Dermis microvascular lymphatic vessel endothelial cell (primary cell): ENCODE measurements at places on chromosomes 5 and 9. TPM values are rescaled to one million over a fixed set of nuclear protein-coding genes. Genes with fewer than 3 reads are reported as not detected.
A peak's percentile ranks its signal among the peaks of the same experiment; 100 is the strongest.

Gene DDX4
- not detected in 2 replicates for total RNA-seq

Gene TAF11L14
- total RNA-seq = not detected in 2 replicates

Gene SEMA4D
- 2.3 and 4.9 TPM in 2 replicates for total RNA-seq

Gene CD74
- 1.2 and 2.9 TPM in 2 replicates for total RNA-seq

Gene PCDHGA8
- 0.64 and 1.1 TPM in 2 replicates for total RNA-seq

Gene ACER2
- 5.0 and 7.8 TPM in 2 replicates for total RNA-seq

Gene STARD4
- 41.7 and 52.4 TPM in 2 replicates for total RNA-seq

Gene SLC25A2
- total RNA-seq = under 0.01 and 0.13 TPM in 2 replicates

Gene CDH9
- total RNA-seq = not detected in 2 replicates

Gene PCDHGA6
- total RNA-seq = 1.2 and 2.4 TPM in 2 replicates

Gene RAD50
- total RNA-seq = 6.9 and 7.5 TPM in 2 replicates

GRCh38 chr9:17171309-17172094 is 36.7 kb downstream of the CNTLN start:
- no peak for DNase-seq

DNA sequence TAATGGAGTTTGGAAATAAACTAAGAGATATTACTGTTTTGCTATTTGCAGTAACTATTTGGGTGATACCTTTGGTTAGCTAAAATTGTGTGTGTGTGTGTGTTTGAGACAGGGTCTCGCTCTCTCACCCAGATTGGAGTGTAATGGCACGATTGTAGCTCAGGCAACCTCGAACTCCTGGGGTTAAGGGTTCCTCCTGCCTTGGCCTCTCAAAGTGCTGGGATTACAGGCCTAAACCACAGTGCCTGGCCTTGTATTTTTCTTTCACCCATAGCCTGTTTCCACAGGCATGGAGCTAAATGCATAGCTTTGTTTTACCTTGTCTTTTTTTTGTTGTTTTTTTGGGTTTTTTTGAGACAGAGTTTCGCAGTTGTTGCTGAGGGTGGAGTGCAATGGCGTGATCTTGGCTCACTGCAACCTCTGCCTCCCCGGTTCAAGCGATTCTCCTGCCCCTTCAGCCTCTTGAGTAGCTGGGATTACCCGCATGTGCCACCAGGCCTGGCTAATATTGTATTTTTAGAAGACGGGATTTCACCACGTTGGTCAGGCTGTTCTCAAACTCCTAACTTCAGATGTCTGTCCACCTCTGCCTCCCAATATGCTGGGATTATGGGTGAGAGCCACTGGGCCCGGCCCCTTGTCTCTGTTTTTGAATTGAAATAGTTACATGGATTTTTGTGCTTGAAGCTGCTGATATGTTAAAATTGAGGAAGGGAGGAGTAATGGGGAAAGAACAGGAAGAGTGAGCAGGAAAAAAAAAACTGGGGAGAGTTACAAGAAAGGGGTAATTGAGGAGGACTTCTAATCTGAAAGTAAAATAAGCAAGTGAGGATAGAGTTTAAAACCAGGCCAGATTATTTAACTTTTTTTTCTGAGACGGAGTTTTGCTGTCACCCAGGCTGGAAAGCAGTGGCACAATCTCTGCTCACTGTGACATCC is 5.7 kb downstream of the GPBP1 start:
- DNase-seq = no peak

DNA sequence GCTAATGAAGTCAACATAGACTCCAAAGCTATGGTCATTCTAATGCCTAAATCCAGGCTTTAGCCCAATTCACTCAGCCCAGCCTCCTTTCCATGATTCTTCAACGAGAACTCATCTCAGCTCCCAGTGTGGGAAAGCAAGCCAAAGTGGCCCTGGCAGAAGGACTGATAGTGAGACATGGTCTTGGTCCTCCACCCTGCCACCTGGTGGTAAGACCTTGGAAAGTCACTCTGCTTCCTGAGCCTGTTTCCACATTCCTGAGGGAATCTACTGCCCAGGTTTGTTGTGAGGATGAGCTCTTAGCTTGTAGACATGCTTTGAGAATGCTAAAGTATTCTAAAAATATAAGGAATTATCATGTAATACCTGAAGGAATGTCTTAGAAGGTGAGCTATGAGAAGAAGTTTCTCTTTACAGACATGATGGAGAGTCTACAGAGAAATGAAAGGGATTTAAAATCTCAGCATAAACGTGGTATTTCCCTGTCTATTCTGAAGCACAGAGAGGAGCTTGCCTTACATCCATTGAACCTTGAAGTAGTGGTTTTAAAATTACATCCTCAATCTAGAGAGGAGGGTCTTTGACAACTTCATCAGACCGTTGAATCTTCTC is 173.5 kb downstream of the TRIM32 start:
- peak; percentile 28 for DNase-seq

- peak; percentile 48 for DNase-seq
These were observed 97.5 kb downstream of the COL5A1 start for GRCh38 chr9:134738869-134739659.

- DNase-seq = no peak
These were observed 21.0 kb upstream of the SUSD3 start for GRCh38 chr9:93037476-93037971.

- DNase-seq = no peak
These were observed 214.1 kb upstream of the MEF2C start for GRCh38 chr5:89097103-89097502.

- no peak for DNase-seq
These were observed 45.8 kb downstream of the OSMR start for GRCh38 chr5:38891563-38891962.

GRCh38 chr9:91778031-91778430 is 172.0 kb downstream of the ROR2 start:
- no peak for DNase-seq

DNA sequence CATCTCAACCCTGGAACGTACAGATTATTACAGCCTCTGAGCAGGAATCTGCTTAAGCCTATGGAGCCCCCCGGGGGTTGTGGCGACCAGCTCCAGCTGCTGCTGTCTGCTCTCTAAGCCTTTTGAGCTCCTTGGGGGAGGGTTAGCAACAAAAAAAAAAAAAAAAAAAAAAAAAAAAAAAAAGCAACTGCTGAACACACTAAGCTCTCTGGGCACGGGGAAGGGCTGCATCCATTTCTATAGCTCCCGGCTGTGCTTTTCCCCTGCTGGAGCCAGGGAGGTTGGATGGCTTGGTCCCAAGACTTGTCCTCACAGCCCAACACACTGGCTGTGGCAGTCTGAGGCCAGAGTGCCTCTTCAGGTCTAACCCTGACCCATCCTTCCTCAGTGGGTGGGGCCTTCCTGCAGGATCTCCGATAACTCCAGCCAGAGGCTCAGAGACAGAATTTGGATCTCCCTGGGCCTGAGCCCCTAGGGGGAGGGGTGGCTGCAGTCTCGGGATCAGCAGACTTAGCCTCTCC is 82.1 kb downstream of the FBN2 start:
- DNase-seq = no peak

- DNase-seq = no peak
These were observed 64.6 kb upstream of the EPB41L4B start for GRCh38 chr9:109385499-109385898.

DNA sequence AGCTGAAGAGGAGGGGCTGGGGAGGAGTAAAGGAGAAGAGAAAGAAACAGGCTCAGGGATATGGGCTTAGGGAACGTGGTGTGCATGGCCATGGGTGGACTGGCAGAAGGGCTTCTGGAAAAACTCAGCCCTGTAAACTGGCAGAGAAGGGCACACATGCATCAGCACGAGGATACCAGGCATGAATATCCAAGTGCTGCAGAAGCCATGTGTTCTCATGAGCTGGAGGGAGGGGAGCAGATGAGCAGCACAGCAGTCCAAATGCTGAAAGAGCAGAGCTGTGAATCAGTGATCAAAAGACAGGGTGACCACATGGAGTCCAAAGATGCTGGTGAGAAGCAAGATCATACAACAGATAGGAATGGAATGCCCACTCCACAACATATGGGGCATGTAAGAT is 72.3 kb downstream of the SEMA5A start:
- no peak for DNase-seq

GRCh38 chr5:82165740-82166530 is 112.2 kb downstream of the RPS23 start:
- peak; percentile 92 for DNase-seq

- no peak for DNase-seq
These were observed 54.7 kb upstream of the SIMC1 start for GRCh38 chr5:176183321-176184074.

GRCh38 chr9:77589046-77589795 is 58.9 kb downstream of the GNA14 start:
- DNase-seq = no peak

GRCh38 chr5:149605998-149606724 is 24.9 kb downstream of the ARHGEF37 start:
- no peak for DNase-seq

DNA sequence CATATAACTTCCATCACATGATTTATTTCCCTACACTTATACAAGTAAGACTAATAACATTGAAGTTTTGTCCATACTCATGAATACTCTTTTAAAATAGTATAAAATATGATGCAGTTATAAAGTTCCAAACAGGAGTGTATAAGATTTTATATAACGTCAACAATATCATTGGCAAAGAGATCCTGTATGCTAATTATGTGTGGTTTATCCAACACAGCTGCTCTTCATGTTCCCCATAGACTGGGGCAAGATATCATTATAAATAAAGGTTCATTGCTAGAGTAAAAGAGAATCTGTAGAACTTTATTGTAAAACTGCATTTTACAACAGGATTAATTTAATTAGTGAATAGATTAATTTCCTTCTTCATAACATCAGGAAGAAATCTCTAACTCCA is 16.9 kb downstream of the CDH9 start:
- no peak for DNase-seq

- DNase-seq = peak; percentile 16
These were observed 150.5 kb downstream of the YTHDC2 start for GRCh38 chr5:113663879-113664541.

DNA sequence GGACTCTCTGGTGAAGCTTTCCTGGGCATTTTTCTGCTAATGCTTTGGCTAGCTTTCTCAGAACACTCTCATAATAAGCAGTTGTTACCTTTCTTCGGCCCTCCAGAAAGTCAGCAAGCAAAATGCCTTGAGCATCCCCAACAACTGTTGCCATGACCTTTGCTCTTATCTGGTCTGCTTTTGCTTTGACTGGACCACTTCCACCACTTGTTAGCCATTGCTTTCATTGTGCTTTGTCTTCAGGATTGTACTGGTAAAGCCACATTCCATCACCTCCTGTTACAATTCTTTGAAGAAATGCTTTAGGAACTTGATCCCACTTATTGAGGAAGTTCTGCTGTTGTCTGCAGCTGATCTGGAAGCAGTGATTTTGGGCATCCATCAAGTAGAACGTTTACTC is 35.7 kb downstream of the RAD50 start:
- DNase-seq = no peak

DNA sequence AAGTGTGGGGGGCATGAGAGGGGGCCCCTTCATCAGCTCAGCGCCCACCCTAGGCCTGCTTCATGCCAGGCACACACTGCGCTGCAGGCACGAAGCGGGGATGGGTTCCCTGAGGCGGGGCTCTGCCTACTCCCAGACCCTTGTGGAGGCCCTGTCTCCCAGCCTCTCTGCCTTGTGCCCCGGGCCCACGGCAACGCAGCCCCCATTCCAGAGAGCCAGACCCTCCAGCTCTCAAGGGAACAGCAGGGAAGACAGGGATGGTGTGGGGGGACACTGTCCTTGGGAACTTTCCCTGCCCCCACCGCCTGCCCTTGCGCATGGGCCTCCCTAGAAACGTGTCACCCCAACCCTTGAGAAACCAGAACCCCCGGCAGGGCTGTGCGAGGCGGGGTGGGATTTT is 10.0 kb upstream of the SLC12A7 start:
- DNase-seq = no peak

GRCh38 chr9:91147079-91147708 is 214.5 kb downstream of the AUH start:
- no peak for DNase-seq

GRCh38 chr5:1033606-1034420 is 25.2 kb downstream of the NKD2 start:
- no peak for DNase-seq

DNA sequence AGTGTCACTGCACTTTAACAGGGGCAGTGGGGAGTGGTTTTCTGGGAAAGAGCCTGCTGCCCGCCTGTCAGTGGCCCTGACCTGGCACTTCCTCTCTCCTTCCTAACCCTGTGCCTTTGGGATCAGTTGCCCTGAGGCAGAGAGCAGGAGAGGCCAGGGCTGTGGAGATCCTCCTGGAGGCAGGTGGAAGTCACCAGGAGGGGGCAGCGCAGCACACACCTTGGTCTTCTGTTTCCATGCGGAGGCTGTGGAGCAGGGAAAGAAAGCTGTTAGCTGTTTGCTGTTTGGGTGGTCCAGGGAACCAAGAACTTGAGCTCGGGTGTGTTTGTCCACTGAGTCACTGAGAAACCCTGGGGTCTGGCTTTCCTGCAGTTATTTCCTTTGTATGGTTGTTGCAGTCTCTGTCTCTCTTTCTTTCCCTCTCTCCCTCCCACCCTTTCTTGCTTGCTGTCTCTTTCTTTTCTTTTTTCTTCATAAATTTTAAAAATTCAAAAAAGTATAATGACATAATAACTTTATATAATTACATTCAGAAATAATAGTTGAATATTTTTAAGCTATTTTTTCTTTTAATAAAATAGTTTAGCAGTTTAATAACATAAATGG is 28.1 kb downstream of the NTRK2 start:
- peak; percentile 25 for DNase-seq

- no peak for DNase-seq
These were observed 862 bp upstream of the NDUFB6 start for GRCh38 chr9:32573821-32574220.
